NCI-H748 treated with DMSO at 0.1 percent for 48 hours (cell line): ENCODE measurements at places on chromosomes 6 and 20.
A peak's percentile ranks its signal among the peaks of the same experiment; 100 is the strongest.

DNA sequence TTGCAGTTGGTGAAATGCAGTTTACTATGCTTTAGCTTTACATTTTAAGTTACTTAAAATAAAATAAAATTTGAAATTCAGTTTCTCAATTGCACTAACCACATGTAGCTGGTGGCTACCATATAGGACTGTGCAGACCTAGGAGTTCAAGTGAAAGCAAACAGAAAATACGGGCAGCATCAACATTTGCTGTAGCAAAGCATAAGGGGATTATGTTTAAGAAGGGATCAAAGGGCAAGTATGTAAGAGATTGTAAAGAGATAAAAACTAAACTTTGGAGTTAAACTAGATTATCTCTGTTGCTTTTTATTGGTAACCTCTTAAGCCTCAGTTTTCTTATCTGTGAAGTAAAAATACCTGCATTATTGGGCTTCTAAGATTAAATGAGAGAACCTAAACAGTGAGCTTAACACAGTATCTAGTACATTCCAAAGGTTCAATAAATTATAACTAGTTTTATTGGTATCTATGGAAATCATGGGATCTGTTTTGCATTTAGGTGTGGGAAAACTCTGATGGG, 81.2 kb downstream of the SPTLC3 start:
- no peak for DNase-seq

- no peak for DNase-seq
Observed at GRCh38 chr20:3677733-3678132, 4.1 kb downstream of the ADAM33 start.

GRCh38 chr6:44471271-44471981, 83.9 kb downstream of the CDC5L start:
- DNase-seq: no peak

DNA sequence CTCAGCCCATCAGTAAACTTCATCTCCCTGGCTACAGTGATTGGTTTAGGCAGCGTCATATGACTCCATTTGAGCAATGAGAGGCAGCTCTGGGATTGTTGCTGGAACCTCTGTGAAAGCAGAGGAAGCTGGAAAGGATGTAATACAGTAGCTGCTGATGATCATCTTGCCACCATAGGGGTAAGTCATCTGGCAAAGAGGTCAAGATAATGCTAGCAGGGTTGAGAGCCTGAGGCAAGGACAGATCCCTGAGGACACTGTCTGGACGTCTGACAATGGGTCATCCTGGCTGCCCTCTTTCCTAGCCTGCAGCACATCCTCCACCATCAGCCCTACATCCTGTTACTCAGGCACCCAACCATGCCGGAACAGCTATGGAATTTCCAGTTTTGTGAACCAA, 25.5 kb upstream of the FKBP1A start:
- DNase-seq: no peak

DNA sequence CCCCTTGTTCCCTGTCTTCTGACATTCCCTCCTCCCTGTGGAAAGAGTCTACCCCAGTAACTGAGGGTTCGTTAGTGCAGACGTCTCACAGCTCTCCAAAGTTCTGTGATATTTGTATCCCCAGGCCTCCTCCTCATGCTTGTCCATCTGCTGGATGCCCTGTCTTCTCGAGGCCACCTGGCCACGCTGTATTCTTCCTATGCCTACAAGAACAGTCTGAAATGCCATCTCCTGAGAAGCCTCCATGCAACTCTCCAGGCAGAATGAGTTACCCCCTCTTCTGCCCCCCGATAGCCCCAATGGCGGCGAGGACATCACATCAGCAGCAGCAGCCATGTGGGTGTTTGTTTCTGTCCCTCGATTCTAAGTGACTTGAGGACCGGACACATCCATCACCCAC, 9.3 kb downstream of the ULBP2 start:
- no peak for DNase-seq

- DNase-seq: no peak
Observed at GRCh38 chr6:149242883-149243282, 74.6 kb upstream of the TAB2 start.

- DNase-seq: no peak
Observed at GRCh38 chr20:46157625-46158024, 39.5 kb downstream of the CD40 start.

- DNase-seq: no peak
Observed at GRCh38 chr6:81744131-81744530, 8.3 kb downstream of the TENT5A start.

DNA sequence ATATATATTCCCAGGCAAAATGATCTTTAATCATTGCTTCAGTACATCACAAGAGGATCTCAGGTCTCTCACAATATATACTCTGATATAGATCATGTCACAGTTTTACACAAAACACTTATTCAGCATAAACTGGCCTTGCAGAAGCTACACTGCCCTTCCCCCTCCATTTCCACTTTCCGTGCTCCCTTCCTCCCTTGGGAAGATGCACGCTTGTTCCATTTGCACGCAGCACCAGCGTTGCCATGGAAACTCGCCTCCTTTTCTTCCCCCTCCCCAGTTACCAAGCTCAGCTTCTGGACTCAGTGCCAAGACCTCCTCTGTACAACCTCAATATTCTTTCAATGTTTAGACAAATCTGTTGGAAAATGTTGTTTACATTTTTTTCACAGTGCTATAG, 154.6 kb downstream of the RFPL4B start:
- DNase-seq: peak; percentile 82

- DNase-seq: no peak
Observed at GRCh38 chr20:20480126-20480525, 112.2 kb downstream of the INSM1 start.

- DNase-seq: no peak
Observed at GRCh38 chr6:167936051-167936450, 61.4 kb upstream of the KIF25 start.

DNA sequence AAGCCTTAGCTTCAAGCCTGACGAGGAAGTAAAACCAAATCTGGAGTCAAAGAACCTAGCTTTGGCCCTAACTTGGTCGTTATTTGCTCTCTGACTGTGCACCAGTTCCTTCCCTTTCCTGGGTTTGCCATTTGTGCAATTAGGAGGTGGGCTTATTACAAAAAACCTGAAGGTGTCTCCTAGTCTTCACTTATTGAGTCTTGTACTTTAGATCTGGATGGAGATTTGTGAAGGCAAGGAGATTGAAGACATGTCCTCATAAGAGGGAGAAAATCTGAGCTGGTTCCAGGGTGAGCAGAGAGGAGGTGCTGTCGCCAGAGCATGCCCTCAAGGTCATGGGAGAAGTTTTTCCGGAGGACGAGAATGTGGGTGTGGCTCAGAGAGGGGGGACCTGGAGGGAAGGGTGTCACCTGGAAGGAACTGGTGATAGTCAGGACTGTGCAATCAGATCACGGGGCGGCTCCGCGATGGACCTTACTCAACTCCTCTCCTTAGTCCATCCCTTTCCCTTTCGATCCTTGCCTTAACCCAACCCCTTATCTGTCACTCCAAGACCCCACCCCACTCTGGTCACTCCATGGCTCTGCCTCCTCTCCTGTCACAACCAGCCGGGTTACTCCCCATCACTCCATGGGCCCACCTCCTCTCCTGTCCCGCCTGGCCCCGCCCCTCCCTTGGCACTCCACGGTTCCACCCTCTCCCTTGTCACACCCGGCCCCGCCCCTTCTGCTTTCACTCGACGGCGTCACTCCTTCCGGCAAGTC, 588 bp upstream of the ACSS2 start:
- DNase-seq: peak; percentile 96

- DNase-seq: no peak
Observed at GRCh38 chr20:49505518-49505917, 23.1 kb upstream of the KCNB1 start.

DNA sequence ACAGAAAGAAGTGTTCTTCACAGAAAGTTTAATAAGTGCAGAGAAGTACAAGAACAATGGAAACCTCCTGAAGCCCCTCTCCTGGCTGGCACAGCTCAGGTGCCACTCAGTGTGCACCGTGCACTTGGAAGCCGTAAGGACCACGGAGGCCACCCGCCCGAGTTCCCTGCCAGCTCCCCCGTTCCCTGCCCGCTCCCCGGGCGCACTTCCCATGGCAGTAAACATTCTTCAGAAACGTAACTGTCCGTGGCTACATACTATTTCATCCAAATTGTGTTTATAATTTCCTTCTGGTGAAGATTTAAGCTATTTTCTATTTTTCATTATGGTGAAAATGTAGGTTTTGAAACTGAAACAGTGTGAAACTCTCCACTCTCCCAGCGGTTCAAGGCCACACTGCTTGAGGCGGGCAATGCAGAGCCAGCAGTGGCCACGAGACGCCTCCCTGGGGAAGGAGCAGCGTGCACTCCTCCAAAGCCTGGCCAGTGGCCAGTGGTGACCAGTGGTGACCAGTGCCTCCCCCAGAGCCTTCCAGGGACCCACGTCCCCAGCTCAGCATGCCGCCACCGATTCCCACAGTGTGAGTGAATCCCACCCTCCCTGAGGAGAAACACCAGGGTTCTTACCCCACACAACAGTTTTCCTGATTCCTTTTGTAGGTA, 46.4 kb downstream of the TAF4 start:
- DNase-seq: no peak

DNA sequence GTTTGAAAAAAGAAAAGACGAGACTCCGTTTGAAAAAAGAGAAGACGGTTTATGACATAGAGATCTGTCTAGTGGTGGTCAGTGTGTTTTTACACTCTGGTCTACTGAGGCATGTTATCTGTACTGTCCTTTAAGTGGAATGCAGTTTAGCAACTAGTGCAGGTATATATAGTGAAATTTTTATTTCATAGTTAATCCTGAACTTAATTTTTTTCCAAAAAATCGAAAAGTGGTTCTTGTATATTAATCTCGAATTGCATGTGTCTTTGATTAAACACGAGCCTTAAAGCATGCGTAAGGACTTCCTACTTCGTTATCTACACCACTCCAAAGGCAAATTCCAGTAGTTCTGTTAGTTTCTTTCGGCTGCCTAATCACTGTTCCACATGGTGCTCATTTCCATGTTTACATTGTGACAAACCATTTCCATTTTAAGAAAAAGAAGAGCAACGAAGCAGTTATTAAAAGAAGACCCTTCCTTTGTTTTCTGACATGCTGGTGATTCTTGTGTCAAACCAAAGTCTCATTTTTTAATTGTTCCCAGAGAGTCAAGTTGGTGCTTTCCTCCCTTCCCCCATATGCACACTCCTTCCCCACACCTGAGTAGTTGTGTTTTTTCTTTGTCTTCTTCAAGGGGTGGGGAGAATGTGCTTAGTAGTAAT, 2.3 kb downstream of the SNX9 start:
- no peak for DNase-seq

DNA sequence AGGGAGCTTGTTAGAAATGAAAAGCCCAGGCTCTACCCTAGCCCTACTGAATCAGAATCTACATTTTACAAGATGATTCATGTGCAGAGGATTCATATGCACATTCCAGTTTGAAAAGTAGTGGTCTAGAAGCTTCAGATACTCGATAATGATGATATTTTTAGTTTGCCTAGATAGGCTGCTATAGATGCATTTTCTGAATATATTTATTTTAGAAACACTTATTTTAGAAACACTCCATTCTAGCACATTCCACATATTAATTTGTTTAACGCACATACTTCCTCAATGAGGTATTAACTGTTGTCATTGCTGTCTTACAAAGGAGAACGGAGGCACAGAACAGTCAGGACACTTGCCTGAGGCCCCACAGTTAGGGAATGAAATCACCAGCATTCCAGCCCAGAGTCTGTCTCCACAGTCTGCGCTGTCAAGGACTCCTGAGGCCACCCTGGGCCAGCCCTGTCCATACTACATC, 64.4 kb downstream of the SNAP25 start:
- no peak for DNase-seq

GRCh38 chr6:147105786-147106185, 98.4 kb upstream of the STXBP5 start:
- DNase-seq: no peak

DNA sequence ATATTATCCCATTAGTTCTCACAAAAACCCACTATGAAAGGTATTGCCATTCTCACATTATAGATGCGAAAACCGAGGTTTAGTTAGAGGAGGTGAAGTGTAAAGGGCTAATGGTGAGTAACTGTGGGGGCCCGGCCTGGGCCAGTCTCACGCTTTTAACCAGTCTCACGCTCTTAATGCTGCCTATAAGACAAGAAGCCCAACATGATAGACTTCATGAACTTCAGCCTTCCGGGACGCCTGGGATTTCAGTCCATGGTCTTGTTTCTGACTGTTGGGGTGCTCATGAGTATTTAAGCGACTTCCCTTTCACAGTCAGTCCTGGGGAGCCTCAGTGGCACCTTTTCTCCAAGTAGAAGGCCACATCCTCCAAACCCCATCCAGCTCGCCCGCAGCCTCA, 31.7 kb downstream of the AGPAT4 start:
- no peak for DNase-seq

DNA sequence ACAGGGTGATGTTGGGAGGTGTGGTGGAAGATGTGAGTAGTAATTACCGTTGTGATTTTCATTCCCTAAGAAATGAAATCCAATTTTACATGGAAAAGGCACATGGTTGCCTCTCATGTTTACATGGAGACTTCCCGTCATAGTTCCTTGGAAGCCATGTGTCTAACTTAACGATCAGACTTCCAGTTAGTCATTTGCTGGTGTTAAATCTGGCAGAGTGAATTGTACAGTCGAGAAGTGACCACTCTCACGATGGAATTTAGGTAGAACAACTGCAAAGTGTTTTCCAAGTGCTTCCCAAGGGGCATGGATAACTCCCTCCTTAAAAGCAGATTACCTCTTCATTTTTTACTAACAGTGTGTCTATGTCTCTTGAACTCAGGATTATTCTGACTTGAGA, 145.8 kb upstream of the CCN2 start:
- no peak for DNase-seq

DNA sequence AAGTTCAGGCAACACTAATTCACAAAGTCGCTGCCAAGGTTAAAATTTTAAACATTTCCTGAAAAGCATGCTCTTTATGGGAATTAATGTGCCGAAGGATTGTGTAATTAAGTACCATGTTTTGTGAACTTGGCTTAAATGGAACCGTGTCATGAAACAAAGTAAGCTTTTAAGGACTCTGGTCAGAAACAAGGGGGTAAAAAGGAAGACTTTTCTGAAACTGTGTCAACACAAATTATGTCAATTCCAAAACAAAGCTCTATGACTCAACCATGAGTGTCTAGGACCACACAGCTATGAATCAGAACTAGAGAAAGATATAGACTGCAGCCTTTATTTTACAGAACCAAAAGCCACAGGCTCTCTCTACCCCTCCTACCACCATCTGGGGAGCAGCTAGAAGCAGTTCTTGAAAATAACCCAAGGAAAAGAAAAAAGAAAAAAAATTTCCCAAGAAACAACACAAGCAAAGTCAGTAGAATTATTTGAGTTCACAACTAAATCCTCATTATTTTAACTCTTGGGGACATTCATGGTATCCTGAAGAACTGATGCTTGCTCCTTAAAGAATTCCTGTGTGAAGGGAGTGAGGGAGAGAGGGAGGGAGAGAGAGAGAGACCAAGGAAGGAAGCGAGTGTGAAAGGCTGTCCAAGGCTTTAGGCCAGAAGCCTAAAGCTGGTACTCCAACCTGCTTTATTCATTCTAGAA, 81.9 kb downstream of the ZMYND8 start:
- DNase-seq: no peak

- DNase-seq: no peak
Observed at GRCh38 chr6:168384045-168385036, 56.6 kb upstream of the SMOC2 start.
